ENCODE measurements at places on chromosomes 2 and 18.

DNA sequence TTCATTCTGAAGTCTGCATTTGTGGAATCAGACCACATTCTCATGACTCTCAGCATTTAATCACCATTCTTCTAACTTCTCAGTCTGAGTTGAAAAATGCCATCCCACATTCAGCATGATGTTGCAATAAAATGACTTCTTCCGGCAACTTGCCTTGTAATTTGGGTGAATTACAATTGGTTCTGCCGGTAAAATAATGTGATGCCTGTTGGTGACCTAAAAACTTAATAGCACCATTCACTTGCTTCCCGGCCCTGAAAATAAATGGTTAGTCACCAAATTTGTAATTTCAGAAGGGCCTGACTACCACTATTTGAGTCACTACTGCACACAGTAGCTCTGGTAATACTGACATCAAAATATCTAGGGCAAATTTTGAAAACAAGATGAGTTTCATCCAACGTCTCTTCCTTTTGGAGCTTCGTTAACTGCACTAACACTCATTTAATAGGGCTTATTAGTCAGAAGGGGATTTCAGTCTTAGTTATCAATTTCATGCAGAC, 637.1 kb upstream of the CHAC2 start:
- DNase-seq = no peak

DNA sequence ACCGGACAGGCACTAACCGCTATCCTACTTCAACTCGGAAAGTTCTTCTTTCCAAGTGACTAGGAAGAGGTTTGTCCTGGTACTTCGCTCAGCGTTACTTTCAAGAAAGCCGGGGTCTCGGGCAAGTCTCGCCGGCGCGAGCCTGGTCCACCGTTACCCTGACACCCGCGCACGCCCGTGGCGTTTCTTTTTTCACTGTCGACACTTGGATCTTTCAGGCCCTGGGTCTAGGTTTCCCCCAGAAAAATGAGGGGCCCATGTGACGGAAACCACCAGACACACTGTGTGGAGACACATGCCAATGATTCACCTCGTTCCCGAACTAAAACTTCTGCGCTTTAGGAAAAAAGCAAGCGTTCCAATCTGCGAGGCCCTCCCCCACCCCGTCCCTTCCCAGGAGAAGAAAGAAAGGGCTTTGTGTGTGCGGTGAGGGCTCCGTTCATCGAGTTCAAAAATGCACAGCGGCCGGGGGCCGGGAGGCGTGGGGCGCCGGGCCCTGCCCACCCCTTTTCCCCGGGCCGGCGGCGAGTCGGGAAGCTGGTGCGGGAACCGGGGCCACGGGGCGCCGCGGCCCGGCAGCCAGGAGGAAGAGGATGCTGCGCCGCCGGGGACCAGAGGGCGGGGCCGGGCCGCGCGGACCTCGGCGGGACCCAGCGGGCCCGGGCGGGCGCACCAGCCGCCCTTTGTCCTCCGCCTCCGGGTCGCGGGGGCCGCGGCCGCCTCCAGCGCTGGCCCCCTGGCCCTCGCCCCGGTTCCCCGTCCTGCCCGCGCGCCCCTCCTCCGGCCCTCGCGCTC, 2.6 kb downstream of the ZNF521 start:
- no peak for DNase-seq

DNA sequence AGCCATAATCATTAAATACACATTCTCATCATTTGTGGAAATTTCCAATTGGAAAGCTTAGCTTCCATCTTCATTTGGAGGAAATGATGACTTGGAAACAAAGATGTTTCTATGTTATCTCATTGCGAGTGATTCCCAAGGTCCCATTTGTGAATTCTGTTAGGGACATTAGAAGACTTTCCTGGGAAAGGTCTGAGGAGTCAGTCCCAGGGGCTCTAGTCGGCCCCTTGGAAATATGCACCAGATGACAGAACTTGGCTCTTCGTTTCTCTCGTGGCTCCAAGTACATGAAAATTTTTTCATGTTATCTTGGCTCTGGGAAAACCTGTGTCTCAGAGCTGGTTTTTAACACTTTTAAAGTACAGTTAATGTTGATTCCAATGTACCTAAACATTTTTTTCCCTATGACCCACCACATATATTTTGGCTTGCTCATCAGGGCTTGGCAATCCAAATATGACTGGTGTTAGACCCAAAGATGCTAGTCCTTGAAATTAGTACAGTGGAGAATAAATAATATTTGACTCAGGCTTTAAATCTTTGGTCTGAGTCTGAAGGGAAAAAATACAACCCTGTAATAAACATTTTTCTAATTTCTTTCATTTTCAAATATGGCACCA, 15.4 kb upstream of the CAVIN2 start:
- no peak for DNase-seq

DNA sequence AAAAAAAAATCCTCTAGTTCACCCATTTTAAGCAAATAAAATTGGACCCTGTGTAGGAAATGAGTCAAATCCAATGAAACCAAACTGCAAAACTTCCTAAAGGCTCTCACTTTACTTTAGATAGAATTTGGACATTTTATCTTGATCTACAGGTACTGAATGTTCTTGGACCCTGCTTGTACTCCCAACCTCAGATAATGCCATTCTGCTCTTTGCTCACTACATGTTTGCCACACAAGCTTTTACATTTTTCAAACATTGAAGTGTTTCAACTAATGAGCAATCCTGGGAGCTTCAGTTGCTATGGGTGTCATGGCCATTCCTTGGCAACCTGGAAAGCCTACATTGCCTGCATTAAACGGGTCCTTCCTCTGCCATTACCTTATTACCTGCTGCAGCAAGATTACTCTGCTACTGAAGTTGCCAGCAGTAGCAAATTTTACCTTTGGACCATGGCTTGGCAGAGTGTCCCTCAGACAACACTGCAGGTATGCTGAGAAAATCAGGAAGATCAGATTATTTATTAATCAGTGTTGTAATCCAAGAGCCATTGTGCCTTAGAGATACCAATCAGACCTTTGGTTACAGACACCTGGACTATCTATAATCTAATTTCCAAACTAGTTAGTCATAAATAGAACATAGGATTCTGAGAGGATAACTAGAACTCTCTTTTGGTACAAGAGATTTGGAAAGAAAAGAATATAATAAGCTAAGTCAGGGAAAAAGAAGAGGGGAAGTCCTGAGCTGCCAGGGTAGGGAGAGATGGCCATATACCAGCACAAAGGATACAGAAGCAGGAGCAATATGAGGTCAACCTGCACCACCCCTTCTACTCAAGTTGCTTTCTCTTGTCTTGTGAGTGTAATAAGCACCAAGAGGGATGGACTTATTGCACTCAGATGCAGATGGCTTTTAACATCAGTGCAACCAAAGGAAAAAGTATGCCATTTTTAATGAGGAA, 293.3 kb upstream of the TFPI start:
- no peak for DNase-seq

- DNase-seq = no peak
Observed at GRCh38 chr2:26979741-26980140, 9.3 kb downstream of the MAPRE3 start.
